Activated T-helper 2 cell treated with anti-CD3 and anti-CD28 coated beads, Interferon-gamma antibody, Interleukin-2, Interleukin-4, amounts not matched to agents 10 μg/mL and 5 μg/mL and 100 μg/mL, durations not matched to agents 14 hours and 24 hours and 36 hours (primary cell): ENCODE measurements at places on chromosomes 5 and 9. TPM values are rescaled to one million over a fixed set of nuclear protein-coding genes. Genes with fewer than 3 reads are reported as not detected.

DNA sequence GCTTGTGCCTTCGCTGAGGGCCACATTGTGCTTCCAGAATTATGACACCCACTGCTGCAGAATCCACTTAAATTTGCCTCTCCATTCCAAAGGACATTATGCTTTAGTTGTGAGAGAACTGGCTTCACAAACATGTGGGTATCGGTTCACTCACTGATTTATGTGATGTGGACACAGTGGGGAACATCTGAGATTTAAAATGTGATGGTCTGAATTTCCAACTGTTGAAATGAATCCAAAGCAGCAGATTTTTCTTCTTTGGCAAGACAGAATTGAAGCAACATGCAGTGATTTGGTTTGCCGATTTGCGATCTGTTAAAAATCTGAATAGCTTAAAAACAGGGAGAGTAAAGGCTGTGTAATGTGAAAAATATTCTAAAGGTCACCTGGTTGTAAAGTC lies 20.3 kb downstream of the PCSK5 start:
- H3K27me3 ChIP-seq: no peaks in the 10 kb centered on the region
- peaks cover 1% of the 10 kb centered on the region for H3K4me1 ChIP-seq
- no peaks in the 10 kb centered on the region for H3K36me3 ChIP-seq
- H3K27ac ChIP-seq: no peak overlapping the region
- no peak overlapping the region for H3K4me3 ChIP-seq
- DNase-seq: no peak

- H3K4me3 ChIP-seq: no peak overlapping the region
- peaks cover 30% of the 10 kb centered on the region for H3K4me1 ChIP-seq
- H3K27ac ChIP-seq: no peak overlapping the region
- H3K27me3 ChIP-seq: no peaks in the 10 kb centered on the region
- DNase-seq: no peak
These were observed 9.9 kb upstream of the GRHPR start for GRCh38 chr9:37412431-37413151.

- no peak for DNase-seq
- peaks cover 6% of the 10 kb centered on the region for H3K4me1 ChIP-seq
- H3K27ac ChIP-seq: no peak overlapping the region
- H3K4me3 ChIP-seq: no peak overlapping the region
- no peaks in the 10 kb centered on the region for H3K36me3 ChIP-seq
These were observed 112.8 kb upstream of the PRSS3 start for GRCh38 chr9:33682551-33682950.

The TLR4 gene
- total RNA-seq: not detected in 2 replicates

The ARL10 gene
- total RNA-seq: 22.3 TPM in 2 replicates

The IL7R gene
- total RNA-seq: 60.9 and 66.9 TPM in 2 replicates
